ENCODE measurements at places on chromosomes 16 and 17.

DNA sequence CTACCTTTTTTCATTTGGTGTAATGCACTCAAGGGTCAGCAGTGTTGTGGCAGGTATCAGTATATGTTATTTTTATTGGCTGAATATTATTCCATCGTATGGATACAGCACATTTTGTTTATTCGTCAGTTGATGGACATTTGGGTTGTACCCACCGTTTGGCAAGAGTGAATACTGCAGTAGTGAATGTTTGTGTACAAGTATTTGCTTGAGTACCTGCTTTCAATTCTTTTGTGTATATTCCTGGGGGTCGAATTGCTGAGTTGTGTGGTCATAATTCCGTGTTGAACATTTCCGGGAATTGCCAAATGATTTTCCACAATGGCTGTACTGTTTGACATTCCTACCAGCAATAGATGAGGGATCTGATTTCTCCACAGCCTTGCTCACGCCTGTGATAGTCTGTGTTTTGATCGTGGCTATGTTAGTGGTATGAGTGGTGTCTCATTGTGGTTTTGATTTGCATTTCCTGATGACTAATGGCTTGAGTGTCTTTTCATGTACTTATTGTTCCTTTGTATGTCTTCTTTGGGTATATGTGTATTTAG, 108.4 kb downstream of the OR1D5 start:
- DNase-seq, result peak; percentile 93

DNA sequence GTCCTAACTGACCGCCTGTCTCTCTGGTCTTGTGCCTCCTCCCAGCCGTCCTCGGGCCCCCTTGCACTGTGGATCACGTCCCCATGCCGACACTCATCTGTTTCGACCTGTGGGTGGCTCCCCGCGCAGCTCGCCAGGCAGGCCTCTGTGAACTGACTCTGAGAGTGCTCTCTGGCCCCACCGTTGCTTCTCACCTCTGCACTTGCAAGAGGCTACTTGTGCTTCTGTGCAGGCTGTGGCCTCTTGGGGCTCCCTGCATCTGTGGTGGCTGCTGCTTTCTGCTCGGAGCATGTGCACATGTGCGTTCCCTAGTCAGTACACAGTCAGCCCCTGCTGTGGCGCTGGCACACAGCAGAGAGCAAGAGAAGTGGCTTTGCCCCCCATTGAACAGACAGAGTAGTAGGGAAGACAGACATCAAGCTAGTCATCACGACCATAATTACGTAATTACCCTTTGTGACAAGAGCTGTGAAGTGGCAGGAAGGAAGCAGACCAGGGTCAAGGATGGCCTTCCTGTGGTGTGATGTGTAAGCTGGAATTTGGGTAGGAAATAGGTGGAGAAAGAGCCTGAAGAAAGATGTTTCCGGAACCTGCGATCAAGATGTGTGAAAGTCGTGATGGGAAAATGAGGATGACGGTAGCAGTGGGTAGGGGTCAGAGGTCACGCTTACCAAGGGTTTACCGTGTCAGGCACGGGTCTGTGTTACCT, 256.0 kb upstream of the CACNG5 start:
- no peak for DNase-seq

GRCh38 chr16:85730186-85730465, 20.8 kb downstream of the C16orf74 start:
- DNase-seq, result no peak

GRCh38 chr16:12796498-12796897, 7.2 kb downstream of the CPPED1 start:
- DNase-seq, result peak; percentile 5

DNA sequence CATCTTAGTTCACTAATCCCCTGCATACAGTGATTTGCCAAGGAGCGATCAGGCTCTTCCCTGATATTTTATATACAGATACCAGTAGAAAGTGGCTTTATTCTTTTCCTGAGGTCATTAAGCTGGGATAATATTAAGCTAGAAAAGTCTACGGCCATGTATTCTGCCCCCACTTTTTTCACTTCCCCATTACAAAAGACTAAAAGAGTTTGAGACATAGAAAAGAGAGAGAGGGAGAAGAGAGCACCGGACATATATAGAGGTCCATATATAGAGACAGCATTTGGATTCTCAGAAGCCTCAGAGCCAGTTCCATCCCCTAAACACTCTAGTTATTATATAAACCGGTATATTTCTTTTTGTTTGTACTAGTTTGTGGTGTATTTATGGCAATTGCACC, 166.5 kb upstream of the ANKFN1 start:
- no peak for DNase-seq

DNA sequence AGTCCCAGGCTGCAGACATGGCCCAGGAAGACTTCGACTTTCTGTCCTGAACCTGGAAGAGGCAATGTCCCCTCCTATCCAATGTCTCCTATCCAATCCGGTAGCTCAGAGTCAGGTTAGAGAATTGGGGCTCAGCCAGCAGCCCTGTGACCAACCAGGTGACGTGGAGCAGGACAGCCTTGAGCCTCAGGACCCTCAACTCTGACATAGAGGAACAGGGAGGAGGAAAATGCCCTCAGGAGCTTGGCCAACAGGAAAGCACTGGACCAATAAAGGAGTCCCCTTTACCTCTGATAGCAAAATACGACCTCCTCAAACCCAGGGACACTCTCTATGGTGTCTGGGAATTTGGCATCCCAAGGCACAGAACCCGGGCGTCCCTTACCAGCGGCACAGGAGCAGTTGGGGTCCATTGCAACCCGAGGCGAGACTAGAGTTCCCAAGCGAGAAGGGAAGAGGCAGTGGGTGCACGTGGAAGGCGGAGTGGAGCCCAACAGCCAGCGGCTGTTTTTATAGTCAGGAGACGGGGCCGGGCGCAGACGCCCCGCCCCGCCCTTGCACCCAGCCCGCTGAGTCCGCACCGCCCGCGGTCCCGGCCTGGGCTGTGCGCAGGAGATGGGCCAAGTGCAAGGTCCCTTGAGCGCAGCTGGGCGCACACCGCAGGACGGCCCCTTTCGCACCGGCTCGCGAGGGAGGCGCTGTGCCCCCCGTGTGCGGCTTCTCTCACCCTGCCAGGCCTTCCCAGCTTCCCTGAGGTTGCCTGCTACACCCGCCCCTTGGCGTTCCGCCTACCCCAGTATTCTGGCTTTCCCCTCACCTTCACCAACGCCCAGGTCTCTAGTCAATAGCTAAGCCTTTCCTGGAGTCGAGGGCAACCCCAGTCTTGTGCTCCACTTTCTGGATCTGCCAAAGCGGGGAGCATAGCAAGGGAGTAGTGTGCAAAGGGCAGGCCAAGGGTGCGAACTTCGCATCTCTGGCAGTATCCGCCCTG, at the start of gene MT1G:
Gene MT1G (minus strand): TSS at position 485 of the 991 bp plus-strand sequence. CDS start 72 bp downstream, at position 413.
- DNase-seq, result peak; percentile 14
